Mammary microvascular endothelial cell (primary cell): ENCODE measurements at places on chromosomes 7 and 10. TPM values are rescaled to one million over a fixed set of nuclear protein-coding genes. Genes with fewer than 3 reads are reported as not detected.

Gene SCART1
- under 0.01 and 0.25 TPM in 2 replicates for total RNA-seq

Gene RAMP3
- total RNA-seq: 7.0 and 8.8 TPM in 2 replicates

Gene HMX3
- total RNA-seq: 0.10 TPM in 1 of 2 replicates, not detected in the other

Gene SEMA3D
- 3.2 and 3.8 TPM in 2 replicates for total RNA-seq

Gene DEPP1
- 32.3 and 40.5 TPM in 2 replicates for total RNA-seq

Gene MYPN
- total RNA-seq: 0.40 and 0.79 TPM in 2 replicates

Gene ACTL6B
- not detected in 2 replicates for total RNA-seq

Gene CPA4
- 1.1 TPM in 1 of 2 replicates, not detected in the other for total RNA-seq

Gene ASB10
- total RNA-seq: not detected in 2 replicates

Gene ANXA8
- not detected in 2 replicates for total RNA-seq

Gene MRPS24
- total RNA-seq: 130 and 146 TPM in 2 replicates

Gene COL26A1
- total RNA-seq: not detected in 2 replicates

Gene PRR15
- 0.30 TPM in 1 of 2 replicates, not detected in the other for total RNA-seq

Gene MAT1A
- not detected in 2 replicates for total RNA-seq

Gene GRID2IP
- total RNA-seq: not detected in 2 replicates

Gene CCL24
- not detected in 2 replicates for total RNA-seq

Gene WDR86
- not detected in 2 replicates for total RNA-seq

Gene WDFY4
- total RNA-seq: 2.6 and 3.5 TPM in 2 replicates

Gene TMEM176A
- total RNA-seq: not detected in 2 replicates

Gene CD36
- total RNA-seq: 6.5 and 9.4 TPM in 2 replicates

Gene TLL2
- total RNA-seq: 0.15 and 0.27 TPM in 2 replicates
